ENCODE measurements at places on chromosomes 4 and X. TPM values are rescaled to one million over a fixed set of nuclear protein-coding genes. Genes with fewer than 3 reads are reported as not detected.

The GPR34 gene
- 2.5 TPM for total RNA-seq

- H3K27me3 ChIP-seq = no peaks in the 10 kb centered on the region
- H3K27ac ChIP-seq = no peak overlapping the region
- no peak for DNase-seq
- H3K4me3 ChIP-seq = no peak overlapping the region
Measured at GRCh38 chr4:186137196-186137794, 32.8 kb downstream of the FAM149A start.

GRCh38 chrX:107764845-107765608 lies 10.6 kb downstream of the TSC22D3 start:
- H3K4me1 ChIP-seq = peaks cover 22% of the 10 kb centered on the region
- H3K4me3 ChIP-seq = no peak overlapping the region
- peak overlapping the region; percentile 56 for H3K27ac ChIP-seq

The IL21 gene
- not detected for total RNA-seq

DNA sequence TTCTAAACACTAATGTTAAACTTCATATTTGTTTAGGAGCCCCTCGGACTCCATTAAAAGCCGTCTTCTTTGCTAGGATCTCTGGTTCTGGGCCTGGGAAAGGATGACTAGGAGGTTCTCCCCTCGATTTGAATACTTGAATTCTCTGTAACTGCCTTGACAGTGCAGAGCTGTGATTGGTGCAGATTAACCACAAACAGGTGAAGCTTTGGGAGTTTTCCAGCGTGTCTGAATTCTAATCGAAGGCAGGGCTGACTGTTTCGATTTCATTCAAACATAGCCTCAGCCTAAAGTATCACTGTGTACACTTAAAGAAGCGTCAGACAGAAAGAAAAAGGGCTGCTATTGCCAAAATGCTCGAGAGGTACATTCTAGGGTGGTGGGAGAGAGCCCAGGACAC lies 29.0 kb downstream of the TFDP3 start:
- H3K27ac ChIP-seq = no peak overlapping the region
- H3K27me3 ChIP-seq = peaks cover 3% of the 10 kb centered on the region
- H3K4me1 ChIP-seq = no peaks in the 10 kb centered on the region

The LRPAP1 gene
- 73.7 TPM for total RNA-seq

GRCh38 chrX:123959281-123960063 lies 2.0 kb upstream of the STAG2 start:
- no peaks in the 10 kb centered on the region for H3K27me3 ChIP-seq
- H3K4me3 ChIP-seq = peak overlapping the region; percentile 80

DNA sequence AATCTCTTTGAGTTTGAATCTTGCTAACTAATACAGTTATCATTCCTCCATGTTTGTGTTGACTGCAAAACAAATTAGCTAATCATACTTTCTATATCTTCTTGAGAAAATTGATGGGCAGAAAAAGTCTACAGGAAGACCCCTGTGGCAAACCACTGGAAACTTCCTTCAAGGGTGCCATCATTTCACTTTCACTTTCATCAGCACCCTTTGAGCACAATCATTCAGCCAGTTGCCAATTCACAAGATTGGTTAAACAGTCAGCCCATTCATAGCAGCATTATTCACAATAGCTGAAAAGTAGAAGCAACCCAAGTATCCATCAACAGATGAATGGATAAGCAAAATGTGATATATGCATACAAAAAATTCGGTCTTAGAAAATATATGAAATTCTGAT lies 101.5 kb downstream of the CCDC160 start:
- H3K4me1 ChIP-seq = no peaks in the 10 kb centered on the region
- no peaks in the 10 kb centered on the region for H3K27me3 ChIP-seq
- H3K4me3 ChIP-seq = no peak overlapping the region
- no peak for DNase-seq
- H3K36me3 ChIP-seq = no peaks in the 10 kb centered on the region
- no peak overlapping the region for H3K27ac ChIP-seq

- no peaks in the 10 kb centered on the region for H3K4me1 ChIP-seq
- no peaks in the 10 kb centered on the region for H3K36me3 ChIP-seq
- H3K4me3 ChIP-seq = no peak overlapping the region
- no peak for DNase-seq
- no peaks in the 10 kb centered on the region for H3K27me3 ChIP-seq
Measured at GRCh38 chrX:72316408-72317110, 10.8 kb upstream of the CITED1 start.

DNA sequence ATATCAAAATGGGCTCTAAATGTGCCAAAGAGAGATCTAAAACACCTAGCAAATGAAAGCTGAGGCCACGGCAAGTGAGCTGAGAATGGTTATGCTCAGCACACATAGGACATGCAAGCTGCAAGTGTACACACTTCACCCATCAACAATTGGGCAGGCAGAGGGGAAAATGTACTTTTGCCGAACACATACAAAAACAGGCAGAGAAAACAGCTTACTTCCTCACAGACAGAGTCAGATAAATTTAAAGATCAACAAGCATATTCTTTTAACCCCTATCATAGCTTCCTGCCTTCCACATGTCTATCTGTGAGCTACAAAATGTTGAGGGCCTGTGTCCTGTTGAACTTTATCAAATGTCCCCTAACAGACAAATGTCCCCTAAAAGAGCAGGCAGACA lies 60.3 kb downstream of the SH3KBP1 start:
- no peaks in the 10 kb centered on the region for H3K4me1 ChIP-seq
- no peaks in the 10 kb centered on the region for H3K36me3 ChIP-seq
- no peak overlapping the region for H3K27ac ChIP-seq
- H3K27me3 ChIP-seq = no peaks in the 10 kb centered on the region

The HSFX4 gene
- total RNA-seq = not detected

- H3K27me3 ChIP-seq = no peaks in the 10 kb centered on the region
- H3K4me1 ChIP-seq = no peaks in the 10 kb centered on the region
- H3K27ac ChIP-seq = no peak overlapping the region
- no peak for DNase-seq
- no peak overlapping the region for H3K4me3 ChIP-seq
- H3K36me3 ChIP-seq = no peaks in the 10 kb centered on the region
Measured at GRCh38 chr4:95186666-95187065, 362.1 kb downstream of the UNC5C start.

The DCX gene
- not detected for total RNA-seq

- no peak overlapping the region for H3K4me3 ChIP-seq
- H3K4me1 ChIP-seq = peaks cover 53% of the 10 kb centered on the region
- H3K27ac ChIP-seq = no peak overlapping the region
Measured at GRCh38 chr4:151537687-151538086, 128.7 kb downstream of the FHIP1A start.

The KIF4A gene
- total RNA-seq = 0.07 TPM
